Progenitor cell of endocrine pancreas (in vitro differentiated cells): ENCODE measurements at places on chromosomes 4 and X. TPM values are rescaled to one million over a fixed set of nuclear protein-coding genes. Genes with fewer than 3 reads are reported as not detected.

Gene PABPC1L2A
- total RNA-seq = not detected in 2 replicates

DNA sequence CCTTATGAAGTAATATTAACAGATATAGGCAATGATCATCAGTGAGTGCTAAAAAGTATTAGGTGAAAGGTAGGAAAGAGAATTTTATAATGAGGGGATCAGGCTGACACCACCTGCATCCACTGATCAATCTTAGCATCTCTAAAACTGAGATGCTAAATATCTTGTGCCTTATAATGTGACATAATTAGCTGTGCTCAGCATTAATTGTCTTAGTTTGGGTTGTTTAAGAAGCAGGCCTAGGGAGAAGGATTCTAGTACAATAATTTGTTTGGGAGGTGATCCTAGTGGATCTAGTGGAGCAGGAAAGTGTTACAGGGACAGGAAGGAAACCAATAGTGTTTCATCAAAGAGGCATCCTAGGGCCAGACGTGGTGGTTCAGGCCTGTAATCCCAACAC lies 22.2 kb upstream of the PAPSS1 start:
- no peak for DNase-seq

GRCh38 chr4:11732155-11732554 lies 303.5 kb upstream of the HS3ST1 start:
- DNase-seq = no peak

DNA sequence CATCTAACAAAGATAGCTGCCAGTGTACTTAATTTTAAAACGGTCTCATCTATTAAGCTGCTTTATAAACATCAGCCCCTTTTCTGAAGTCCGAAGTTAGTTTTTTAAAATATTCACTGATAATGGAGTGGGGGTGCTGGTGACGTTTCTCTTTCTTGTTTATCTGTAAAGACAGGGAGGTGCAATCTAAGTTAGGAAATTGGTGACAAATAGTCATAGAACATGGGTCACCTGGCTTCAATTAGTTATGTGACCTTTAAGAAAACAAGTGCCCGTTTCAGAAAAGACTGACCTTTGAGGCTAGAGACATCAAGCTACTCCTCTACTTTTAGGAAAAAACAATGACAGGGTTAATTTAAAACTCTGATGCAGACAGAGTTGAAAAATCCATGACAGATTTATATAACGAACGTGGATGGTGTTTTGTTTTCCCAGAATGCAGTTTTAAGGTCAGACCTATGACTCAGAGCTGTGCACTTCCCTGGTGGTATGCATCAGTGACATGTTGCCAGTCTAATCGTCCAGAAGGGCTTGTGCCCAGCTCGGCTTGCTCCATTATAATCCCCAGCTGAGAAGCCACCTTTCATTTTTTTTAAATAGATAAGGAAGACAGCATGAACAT lies 38.2 kb downstream of the FHL1 start:
- no peak for DNase-seq

DNA sequence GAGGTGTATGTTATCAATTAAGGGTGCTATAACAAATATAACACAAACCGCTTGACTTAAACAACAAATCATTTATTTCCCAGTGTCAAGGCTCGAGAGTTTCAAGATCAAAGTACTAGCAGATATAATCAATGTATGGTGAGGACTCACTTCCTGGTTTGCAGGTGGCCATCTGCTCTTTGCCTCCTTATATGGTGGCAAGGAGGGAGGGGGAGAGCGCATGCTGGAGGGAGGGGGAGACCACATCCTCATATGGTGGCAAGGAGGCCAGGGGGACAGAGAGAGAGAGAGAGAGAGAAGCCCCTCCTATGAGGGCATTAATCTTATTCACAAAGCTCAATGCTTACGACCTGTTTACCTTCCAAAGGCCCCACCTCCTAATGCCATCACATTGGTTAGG lies 372.3 kb upstream of the SPOCK3 start:
- no peak for DNase-seq
